Neural crest cell (in vitro differentiated cells): ENCODE measurements at places on chromosomes 5 and 9. TPM values are rescaled to one million over a fixed set of nuclear protein-coding genes. Genes with fewer than 3 reads are reported as not detected.

The ZNF454 gene
- 0.26 TPM in 1 of 2 replicates, not detected in the other for total RNA-seq

The WDR70 gene
- 46.5 and 52.0 TPM in 2 replicates for total RNA-seq

DNA sequence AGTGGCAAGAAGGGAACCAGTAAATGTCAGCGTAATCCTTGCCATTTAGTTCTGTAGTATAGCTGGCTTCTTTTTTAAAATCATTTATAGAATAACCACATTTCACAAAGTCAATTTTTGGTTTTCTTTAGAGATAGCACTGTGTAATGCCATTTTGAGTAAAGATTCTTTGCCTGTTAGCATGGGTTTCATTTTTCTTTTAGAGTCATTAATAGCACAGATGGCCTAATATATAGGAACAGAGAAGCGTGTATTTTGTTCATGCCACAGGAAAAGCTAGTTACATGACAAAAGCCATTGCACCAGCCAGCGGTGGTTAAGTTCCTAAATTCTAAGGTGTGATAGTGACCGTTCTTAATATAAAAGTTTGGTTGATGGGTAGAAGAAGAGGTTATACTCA lies 1363.9 kb downstream of the MAT2B start:
- DNase-seq = no peak

The DDX4 gene
- not detected in 2 replicates for total RNA-seq

DNA sequence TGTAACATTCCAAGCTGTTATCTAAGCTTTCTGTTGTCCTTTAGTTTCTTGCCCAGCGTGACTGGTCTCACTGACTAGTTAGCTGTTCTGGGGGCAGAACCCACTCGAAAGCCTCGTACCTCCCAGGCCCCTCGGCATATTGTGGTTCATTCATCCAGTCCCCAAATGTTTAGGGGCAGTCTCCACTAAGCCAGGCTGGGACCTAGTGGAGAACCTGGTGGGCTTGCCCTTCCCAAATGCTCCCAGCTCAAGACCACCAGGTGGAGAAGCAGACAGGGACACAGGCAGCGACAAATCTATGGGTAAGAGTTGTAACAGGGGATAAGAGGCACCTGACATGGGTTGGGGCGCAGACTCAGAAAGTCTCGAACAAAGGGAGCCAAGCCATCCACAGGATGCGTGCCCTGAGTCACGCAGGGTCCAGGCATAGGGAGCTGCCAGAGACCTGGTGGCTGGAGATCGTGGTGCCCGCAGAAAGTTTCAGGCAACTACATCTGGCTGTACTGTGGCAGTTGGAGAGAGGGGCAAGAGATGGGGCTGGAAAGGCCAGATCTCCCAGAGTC lies 851 bp upstream of the EEIG1 start:
- DNase-seq = no peak

- DNase-seq = no peak
Observed at GRCh38 chr5:76367623-76368371, 35.3 kb upstream of the IQGAP2 start.

- no peak for DNase-seq
Observed at GRCh38 chr9:127109212-127109711, 13.2 kb downstream of the ANGPTL2 start.

DNA sequence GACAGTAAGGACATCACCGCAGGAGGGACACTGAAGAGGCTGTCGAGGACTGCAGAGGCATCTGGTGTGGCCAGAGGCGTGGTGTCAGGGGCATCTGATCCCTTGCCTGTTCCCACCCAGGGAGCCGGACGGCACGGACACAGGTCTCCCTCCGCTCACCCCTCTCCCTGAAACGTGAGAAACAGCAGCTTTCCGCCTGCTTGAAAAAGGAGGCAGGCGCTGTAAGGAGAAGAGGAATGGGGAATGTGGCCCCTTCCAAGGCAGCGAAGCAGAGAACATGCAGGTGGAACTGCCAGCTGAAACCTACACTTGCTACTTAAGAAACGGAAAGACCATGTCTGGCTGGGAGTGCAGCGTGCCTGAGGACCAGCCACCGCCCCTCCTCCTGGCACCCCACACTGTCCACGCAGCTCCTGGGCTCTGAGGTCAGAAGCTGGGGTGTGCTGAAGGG lies 176.2 kb downstream of the GAPVD1 start:
- DNase-seq = no peak
